Activated T-cell treated with anti-CD3 and anti-CD28 coated beads for 1 hour (primary cell): ENCODE measurements at places on chromosomes 5 and 9.

GRCh38 chr5:142977363-142978051, 207.3 kb downstream of the ARHGAP26 start:
- DNase-seq, result peak; percentile 18

GRCh38 chr5:31415009-31415923, 116.6 kb downstream of the DROSHA start:
- no peak for DNase-seq

DNA sequence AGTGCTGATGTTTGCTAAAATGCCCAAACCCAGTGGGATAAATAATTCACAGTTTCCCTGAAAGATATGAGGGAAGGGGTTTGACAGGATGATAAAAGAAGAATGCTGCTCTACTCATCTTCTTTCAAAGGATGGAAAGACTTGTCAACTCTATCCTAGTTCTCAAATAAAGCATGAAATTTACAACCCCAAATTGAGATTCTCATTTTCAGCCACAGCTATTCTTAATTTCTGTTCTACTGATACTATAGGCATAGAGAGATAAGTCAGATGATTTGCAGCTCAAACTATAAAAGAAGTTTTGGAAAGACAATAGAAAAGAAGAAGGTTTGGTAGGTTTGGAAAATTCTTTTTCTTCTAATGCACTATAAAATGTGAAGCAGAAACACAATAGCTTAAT, 542.6 kb downstream of the CSNK1G3 start:
- DNase-seq, result no peak

- DNase-seq, result no peak
These were observed 53.2 kb upstream of the NCS1 start for GRCh38 chr9:130118841-130119518.

DNA sequence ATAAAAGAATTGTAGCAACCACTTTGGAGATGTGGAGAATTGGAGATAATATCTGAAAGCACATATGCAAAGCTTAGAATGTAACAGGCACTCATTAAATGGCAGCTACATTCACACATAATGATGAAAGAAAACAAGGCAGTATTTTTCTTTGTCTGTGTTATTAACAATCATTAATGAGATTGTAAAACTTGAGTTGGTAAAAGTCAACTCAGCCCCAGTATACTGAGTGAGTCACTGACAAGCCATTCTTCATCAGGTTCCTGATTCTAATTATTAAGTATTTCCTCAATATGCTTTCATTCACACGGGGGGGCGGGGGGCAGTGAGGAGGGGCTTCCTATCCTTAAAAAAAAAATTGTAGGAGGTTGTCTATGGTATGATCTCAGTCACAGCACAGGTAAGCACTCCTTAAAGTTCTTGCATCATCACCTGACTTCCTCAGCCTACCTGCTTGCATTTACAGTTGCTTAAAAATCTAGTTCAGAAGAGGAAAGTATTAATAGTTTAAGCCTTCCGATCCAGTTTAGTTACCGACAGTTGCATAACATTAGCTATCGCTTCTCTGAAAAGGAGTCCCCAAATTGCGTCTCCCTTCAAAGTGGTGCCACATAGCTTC, 379.8 kb downstream of the EFNA5 start:
- DNase-seq, result no peak

DNA sequence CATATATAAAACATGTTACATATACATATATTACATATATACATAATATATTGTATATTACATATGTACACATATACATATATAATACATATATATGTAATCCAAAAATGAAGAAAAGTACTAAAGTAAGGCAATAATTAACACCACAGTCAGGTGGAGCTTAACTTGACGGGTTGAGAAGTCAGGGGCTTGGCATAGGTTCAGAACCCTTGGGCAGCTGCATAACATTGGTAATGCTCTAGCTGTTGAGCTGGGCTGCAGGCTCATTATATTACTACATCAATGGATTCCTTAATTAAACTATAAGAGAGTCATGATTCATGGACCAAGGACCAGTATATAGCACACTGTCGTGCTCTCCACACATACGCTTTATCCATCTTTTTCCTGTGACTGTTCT, 435.2 kb upstream of the ADAMTS16 start:
- DNase-seq, result no peak

DNA sequence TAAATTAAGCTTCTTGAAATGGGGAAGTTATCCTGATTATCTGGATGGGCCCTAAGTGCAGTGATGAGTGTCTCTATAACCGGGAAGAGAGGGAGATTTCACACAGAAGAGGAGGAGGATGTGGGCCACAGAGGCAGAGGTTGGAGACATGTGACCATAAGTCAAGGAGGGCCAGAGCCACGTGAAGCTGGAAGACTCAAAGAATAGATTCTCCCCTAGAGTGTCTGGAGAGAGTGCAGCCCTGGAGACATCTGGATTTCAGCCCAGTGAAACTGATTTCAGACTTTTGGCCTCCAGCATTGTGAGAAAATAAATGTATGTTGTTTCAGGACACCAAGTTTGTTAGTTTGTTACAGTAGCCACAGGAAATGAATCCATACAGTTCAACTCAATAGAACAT, 442.9 kb downstream of the NTRK2 start:
- no peak for DNase-seq

- no peak for DNase-seq
These were observed 24.1 kb upstream of the RNF20 start for GRCh38 chr9:101509572-101509971.

- DNase-seq, result no peak
These were observed 78.0 kb upstream of the FBXL7 start for GRCh38 chr5:15421921-15422412.

DNA sequence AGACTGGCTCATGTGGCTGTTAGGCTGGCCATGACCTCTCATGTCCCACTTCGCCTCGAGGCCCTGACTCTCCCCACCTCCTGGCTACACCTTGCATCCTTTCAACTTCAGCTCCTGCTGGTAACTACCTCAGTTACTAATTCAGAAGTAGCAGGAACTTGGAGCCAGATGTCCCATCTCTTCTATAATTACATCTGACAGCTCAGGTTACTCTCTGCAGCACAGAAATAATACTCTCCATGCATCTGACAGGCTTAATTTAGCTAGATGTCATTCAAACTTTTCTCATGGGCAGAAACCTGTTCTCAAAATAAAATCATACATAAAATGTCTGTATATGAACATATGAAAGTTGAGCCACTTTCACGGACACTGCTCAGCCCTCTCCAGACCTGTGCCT, 92.2 kb upstream of the IL33 start:
- DNase-seq, result no peak

DNA sequence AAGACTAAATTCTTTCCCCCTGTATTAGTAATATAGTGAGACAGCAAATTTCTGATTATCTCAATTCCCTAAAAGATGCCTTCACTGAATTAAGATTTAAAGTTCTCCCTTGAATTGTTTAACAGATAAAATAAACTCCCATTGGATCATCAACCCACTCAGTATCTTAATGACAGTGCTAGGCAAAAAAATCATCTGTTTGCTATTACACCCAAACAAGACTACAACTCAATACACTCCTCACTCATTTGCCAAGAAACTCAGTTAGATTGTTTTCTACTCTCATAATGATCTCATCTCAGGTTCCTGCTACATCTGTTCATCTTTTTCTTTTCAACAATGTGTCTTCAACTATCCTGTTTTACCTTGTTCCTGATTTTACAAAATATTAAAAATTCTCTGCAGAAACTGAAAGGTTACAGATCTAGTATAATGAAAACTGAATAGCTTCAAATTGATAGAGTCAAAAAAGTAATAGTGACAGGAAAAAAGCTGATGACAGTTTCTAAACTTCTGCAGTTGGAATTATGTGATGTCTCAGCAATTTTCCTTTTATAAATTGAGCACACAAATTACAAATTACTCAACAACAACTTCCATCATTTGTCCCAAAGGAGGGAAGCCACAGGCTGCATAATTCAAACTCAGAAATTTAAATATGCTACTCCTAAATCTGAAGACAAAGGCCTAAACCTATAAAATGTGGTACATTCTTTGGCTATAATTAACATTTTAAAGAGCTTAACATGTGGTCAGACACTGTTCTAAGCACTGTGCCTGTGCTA, 39.4 kb downstream of the HOMER1 start:
- DNase-seq, result no peak

DNA sequence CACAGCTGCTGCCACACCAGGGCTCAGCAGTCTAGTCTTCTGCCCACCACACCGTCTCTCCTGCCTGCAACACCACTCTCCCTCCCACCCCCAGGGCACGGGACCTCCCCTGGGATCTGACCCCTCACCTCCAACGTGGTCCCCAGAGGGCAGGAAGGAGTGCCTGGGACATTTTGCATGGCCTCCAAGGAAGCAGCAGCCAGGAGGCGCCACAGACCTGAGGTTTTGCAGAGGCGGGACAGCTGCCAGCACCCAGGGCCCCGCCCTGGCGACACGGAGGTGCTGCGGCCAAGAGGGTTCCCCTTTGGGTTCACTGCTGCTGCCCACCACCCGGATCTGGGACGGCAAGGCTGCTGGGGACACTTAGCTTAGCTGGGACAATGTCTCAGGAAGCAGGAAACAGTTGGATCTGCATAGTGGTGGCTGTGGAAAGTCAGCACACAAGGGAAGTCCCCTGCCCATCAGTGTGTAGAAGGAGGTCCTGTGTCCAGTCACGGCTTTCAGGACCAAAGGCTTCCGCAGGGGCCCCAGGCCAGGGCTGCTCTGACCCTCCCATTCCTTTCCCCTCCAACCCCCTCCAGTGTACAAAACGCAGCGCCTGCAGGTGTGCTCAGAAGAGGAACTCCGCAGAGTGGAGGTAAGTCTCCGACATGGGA, 13.8 kb downstream of the PROP1 start:
- DNase-seq, result no peak

DNA sequence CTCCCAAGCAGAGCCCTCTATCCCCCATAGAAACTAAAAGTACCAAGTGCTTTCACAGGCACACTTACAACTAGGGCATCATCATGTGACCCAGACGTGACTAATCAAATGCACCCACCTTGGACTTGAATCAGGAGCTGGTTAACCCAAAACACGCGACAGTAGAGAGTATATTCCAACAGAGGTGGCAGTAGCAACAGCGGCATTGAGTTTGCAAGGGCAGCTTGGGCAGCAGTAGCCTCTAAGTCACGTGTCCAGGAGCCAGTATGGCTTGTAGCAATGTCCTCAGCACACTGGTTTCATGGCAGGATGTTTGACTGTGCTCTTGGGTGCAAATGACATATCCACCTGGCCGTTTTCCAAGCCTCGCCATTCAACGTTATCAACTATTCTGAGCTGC, 73.4 kb upstream of the DNAH5 start:
- no peak for DNase-seq

- no peak for DNase-seq
These were observed 61.4 kb upstream of the ZSWIM6 start for GRCh38 chr5:61270510-61271165.

DNA sequence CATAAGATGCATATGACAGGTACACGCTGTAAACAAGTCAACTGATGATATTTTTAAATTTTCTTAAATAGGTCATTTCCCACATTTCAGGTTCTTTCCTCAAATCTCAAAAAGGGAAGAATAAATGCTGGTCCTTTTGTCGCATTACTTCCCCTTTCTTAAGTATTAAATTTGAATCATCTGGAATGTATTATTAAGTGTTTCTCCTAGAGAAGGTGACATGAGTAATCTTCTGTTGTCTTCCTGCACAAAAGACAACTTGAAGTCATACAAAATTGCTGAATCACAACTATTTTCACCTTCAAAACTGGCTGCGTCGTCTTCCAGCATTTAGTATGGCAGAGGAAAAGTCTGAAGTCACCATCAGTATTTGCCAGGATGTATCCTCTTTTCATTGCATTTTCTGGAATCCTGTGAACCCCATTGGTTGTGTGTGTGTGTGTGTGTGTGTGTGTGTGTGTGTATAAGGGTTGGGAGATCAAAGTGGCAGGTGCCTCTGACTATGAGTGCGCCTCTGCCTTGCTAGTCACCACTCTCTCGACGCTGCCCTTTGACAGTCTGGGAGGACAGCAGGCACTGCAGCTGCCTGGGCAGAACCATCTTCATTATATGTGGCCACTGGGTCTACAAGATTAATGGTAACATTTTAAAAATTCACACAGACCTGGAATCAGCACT, 86.9 kb downstream of the MVB12B start:
- DNase-seq, result no peak

- DNase-seq, result no peak
These were observed 887.1 kb downstream of the MAT2B start for GRCh38 chr5:164392531-164392930.

- DNase-seq, result no peak
These were observed 958 bp upstream of the HSPA5 start for GRCh38 chr9:125241863-125242739.

DNA sequence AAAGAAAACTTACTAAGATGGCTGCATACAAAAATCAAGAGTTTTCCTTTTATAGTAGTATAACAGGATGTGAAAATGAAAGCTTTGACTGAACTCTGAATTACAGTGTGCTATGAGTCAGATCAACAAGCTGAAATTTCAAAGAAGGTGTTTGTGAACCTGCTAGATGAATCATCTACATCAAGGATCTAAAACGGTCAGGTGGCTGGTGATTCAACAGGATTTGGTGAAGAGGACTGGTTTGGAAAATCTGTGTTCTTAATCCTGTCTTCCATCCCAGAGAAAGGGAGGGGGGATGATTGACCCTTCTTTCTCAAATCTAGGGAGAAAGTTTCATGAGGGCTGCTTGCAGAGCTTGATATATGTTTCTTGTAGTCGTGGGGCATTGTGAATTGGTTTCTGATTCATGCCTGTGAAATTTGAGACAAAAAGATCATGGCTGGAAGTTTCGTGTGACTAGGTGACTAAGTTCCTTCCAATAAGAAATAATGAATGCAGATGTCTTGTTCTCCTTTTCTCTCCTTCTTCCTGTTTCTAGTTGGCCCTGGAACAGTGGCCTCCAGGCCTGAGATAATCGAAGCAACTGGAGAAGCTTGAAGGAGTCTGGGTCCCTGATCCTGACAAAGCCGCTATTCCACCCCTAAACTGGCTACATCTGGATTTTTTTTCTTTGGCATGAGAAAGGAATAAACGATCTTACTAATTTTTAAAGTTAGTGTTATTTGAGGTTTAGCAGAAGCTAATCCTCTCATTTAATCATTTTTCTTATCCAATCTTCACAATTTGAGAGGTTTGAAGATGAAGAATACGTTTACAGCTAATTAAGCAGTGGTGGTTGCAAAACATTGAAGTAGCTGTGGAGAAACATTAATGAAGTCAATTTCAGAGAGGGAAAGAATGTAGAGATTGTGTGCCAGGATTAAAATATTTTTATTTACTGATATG, 67.2 kb downstream of the MRPS30 start:
- DNase-seq, result no peak

GRCh38 chr9:28423255-28423654, 850.0 kb upstream of the C9orf72 start:
- no peak for DNase-seq
